ENCODE measurements at places on chromosomes 2 and 18.

DNA sequence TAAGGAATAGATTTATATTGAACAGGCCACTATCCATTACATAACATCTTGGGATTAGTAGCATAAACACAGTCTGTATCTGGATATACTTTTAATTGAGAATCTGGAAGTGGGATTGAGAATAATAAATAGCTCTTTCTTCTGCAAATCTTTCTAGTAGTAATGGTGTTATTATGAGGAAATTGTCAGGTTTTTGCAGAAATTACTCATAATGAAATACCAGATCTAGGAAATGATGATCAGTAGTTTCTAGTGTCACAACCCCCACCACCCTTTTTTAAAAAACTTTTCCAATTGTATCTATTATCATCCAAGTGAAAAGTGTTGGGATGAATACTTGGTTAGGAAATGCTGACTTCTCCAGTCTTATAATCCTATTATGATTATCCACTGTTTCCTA is 18.7 kb downstream of the NBEAL1 start:
- DNase-seq, result no peak

GRCh38 chr2:168998609-168999211 is 32.4 kb downstream of the ABCB11 start:
- DNase-seq, result no peak

- DNase-seq, result peak; percentile 89
These were observed 47.0 kb downstream of the SERTAD2 start for GRCh38 chr2:64606479-64607363.

GRCh38 chr2:29688429-29688828 is 233.0 kb downstream of the ALK start:
- no peak for DNase-seq

DNA sequence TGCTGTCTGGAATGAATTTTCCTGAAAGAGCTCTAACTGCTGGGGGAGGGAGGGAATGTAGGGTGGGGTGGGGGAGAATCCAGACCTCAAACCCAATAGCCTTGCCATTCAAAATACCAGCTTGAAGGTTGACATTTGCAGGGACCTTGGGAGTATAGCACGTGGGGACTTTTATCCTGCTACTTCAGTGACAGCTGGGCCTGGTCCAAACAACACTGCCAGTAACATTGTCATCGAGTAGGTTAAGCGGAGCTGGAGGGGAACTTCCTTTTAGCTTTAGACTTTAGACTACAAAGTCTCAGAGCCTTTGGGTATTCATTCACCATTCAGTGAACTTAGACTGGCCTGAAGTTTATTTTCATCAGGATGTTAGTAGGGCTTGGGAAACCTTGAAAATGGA is 248.7 kb downstream of the MEIS1 start:
- DNase-seq, result no peak

DNA sequence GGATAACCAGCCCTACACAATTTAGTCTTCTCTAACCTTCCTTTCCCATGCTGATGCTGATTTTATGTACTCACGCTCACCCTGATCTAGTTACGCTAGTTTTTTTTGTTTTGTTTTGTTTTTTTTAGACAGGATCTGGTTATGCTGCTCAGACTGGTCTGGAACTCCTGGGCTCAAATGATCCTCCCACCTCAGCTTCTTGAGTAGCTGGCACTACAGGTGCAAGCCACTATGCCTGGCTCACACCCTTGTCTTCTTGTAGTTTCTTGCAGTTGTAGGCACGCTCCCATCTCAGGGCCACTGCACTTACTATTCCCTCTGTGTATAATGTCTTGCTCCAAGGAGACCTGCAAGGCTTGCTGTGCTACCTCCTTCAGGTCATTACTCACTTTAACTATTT is 6.2 kb downstream of the PELI1 start:
- DNase-seq, result no peak

DNA sequence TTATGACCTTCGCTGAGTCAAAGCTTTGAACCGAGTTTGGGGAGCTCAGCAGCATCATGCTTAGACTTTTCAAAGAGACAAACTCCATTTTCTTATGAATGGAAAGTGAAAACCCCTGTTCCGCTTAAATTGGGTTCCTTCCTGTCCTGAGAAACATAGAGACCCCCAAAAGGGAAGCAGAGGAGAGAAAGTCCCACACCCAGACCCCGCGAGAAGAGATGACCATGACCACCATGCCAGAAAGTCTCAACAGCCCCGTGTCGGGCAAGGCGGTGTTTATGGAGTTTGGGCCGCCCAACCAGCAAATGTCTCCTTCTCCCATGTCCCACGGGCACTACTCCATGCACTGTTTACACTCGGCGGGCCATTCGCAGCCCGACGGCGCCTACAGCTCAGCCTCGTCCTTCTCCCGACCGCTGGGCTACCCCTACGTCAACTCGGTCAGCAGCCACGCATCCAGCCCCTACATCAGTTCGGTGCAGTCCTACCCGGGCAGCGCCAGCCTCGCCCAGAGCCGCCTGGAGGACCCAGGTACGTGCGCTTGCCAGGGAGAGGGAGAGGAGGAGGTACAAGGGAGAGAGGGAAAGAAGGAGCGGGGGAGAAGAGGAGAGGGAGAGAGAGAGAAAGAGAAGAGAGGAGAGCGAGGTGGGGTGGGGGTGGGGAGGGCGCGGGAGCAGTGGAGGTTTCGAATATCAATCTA is at the start of gene DLX1:
TSS of gene DLX1 (plus strand) at position 48 of the 700 bp plus-strand sequence. CDS start at position 219, 171 bp downstream.
- no peak for DNase-seq
